ENCODE measurements at places on chromosomes 6 and 20.

- DNase-seq: peak; percentile 42
Measured at GRCh38 chr6:138509371-138509770, 10.1 kb upstream of the NHSL1 start.

DNA sequence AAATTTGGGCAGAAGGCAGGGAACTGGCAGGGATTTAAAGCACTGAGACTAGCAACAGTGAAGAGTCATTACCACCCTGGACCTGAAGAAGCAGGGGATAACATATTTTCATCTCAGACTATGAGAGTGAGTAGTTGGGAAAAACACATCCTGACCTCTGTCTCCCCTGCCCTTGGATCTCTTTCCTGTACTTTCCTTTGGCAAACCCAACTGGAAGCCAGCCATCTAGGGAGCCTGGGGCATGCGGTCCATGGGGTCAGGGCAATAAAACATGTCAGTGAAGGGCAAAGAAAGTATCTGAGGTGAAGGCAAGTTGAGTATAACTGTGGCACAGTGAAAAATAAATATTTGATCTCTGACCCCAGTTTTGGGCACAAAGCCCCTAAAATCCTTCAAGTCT is 698.2 kb downstream of the DOK5 start:
- DNase-seq: no peak

- DNase-seq: no peak
Measured at GRCh38 chr6:43980004-43980795, 147.1 kb downstream of the MRPL14 start.

- no peak for DNase-seq
Measured at GRCh38 chr6:155881826-155882526, 426.3 kb upstream of the NOX3 start.

- DNase-seq: no peak
Measured at GRCh38 chr6:144338951-144339700, 54.0 kb downstream of the UTRN start.

GRCh38 chr6:36539814-36540568 is 7.3 kb downstream of the STK38 start:
- DNase-seq: no peak

GRCh38 chr6:111829581-111829980 is 43.7 kb downstream of the FYN start:
- DNase-seq: no peak

DNA sequence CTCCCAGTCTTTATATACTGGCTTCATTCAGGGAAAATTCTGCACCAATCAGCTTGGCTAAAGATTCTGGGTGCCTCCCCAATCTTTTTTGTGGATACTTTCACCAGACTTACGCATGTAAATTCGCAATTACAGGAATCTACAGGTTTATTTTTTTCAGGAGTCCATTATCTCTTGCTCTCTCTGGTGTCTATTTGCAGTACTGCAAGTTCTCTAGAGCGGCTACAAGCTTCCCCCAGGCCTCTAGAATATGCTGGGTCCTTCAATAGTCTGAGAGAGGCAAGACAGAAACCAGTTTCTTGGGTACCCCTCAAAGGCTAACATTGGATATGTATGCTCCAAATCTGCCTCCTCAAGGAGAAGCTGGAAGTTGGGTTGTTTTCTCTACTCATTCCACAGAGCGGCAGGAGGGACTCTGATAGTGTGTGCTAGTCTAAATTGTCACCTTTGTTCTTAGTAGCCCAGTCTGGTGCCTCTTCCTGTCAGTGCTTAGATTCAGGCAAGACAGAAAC is 58.5 kb downstream of the SUN5 start:
- DNase-seq: peak; percentile 10

DNA sequence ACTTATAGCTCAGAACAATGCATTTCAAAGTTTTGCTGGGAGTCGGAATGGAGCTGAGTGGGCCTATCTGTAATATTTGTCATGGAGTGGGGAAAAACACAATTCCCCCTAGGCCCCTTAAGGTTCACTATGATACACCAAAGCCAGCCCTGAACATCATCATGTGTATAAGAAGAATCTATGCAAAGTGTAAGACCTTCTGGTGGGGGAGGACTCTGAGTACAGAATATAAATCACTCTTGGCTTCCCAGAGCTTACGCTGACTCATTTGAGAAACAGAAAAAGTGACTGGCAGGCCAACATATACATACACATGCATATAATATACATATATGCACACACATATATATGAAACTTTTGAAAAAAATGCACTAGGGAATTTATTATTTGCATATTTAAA is 54.1 kb upstream of the UBR2 start:
- no peak for DNase-seq
